Activated T-helper 1 cell treated with anti-CD3 and anti-CD28 coated beads, Interleukin-12 subunit alpha, Interleukin-12 subunit beta, Interleukin-2, Interleukin-4 antibody, amounts not matched to agents 30 ng/mL and 10 ng/mL and 1 ng/mL, durations not matched to agents 14 hours and 24 hours and 36 hours (primary cell): ENCODE measurements at places on chromosomes 16 and 17. TPM values are rescaled to one million over a fixed set of nuclear protein-coding genes. Genes with fewer than 3 reads are reported as not detected.
A peak's percentile ranks its signal among the peaks of the same experiment; 100 is the strongest.

- DNase-seq = no peak
- no peaks in the 10 kb centered on the region for H3K36me3 ChIP-seq
- no peaks in the 10 kb centered on the region for H3K27me3 ChIP-seq
- no peak overlapping the region for H3K4me3 ChIP-seq
- no peak overlapping the region for H3K27ac ChIP-seq
These were observed 27.9 kb upstream of the TNRC6A start for GRCh38 chr16:24701521-24701951.

GRCh38 chr17:82985428-82985805, 94.0 kb upstream of the METRNL start:
- no peak overlapping the region for H3K4me3 ChIP-seq
- H3K36me3 ChIP-seq = peaks cover 6% of the 10 kb centered on the region
- H3K4me1 ChIP-seq = peaks cover 37% of the 10 kb centered on the region
- no peaks in the 10 kb centered on the region for H3K27me3 ChIP-seq
- DNase-seq = no peak

DNA sequence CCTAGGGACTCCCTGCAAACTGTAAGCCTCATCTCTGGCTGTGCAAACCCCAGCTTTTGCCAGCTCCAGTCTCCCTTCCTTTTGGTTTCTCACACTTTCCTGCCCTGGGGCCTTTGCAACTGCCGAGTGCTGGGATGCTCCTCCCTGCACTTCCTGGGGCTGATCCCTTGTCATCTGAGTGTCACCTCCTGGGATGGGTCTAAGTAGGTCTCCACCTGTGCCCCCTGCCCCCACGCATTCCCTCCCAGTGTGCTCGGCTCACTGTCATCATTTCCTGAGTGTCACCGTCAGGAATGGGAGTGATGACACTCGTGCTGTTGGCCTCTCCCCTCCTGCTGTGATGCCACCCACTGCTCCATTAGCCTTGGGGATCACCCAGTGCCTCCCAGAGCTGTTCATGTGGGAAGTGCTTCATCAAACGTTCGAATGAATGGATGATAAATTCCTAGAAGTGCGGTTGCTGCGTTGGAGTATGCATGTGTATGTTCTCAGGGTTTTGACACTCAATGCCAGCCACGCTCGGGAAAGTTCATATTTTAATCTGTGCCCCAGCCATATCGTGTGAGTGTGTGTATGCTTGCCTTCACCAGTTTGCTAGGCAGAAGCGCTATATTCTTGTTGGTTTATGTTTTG, 189.9 kb downstream of the NTN1 start:
- no peaks in the 10 kb centered on the region for H3K4me1 ChIP-seq
- no peak overlapping the region for H3K27ac ChIP-seq
- H3K4me3 ChIP-seq = no peak overlapping the region
- no peaks in the 10 kb centered on the region for H3K36me3 ChIP-seq

- no peak overlapping the region for H3K27ac ChIP-seq
- H3K27me3 ChIP-seq = peaks cover 22% of the 10 kb centered on the region
- no peak for DNase-seq
These were observed 24.5 kb upstream of the CIBAR2 start for GRCh38 chr16:85136702-85137322.

GRCh38 chr17:56640116-56640515, 46.6 kb downstream of the NOG start:
- DNase-seq = no peak
- no peak overlapping the region for H3K27ac ChIP-seq
- no peak overlapping the region for H3K4me3 ChIP-seq

DNA sequence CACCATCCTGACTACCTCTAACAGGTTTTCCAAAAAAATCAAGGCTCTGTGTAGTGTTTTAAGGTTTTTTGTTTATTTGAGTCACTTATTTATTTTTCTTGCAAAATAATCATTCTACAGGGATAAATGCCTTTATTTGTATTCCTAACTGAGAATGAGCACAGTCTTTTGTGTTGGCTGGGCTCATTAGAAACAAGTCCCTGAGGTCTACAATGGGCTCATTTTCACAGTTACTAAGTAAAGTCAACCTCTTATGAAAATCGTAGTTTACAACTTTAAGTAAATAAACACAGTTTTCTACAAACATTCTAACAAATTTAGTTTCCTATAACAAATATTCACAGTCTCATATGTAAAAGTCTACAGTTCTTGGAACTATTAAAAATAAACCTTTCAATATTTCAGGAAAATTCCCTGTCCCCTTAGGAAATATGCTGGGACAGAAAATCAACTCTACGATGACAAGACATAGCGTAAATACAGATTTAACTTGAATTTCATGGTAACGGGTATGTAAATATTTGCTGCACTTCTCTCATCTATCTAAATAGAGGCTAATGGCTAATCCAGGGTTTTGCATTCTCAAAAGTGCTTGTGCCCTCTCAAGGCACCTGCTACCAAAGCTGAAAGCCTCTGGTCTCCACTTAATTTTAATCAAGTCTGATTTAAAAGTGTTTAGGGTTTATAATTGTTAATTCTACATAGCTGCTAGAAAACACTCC, 31.5 kb upstream of the CDH5 start:
- H3K4me1 ChIP-seq = no peaks in the 10 kb centered on the region
- H3K36me3 ChIP-seq = no peaks in the 10 kb centered on the region
- peaks cover 7% of the 10 kb centered on the region for H3K27me3 ChIP-seq

DNA sequence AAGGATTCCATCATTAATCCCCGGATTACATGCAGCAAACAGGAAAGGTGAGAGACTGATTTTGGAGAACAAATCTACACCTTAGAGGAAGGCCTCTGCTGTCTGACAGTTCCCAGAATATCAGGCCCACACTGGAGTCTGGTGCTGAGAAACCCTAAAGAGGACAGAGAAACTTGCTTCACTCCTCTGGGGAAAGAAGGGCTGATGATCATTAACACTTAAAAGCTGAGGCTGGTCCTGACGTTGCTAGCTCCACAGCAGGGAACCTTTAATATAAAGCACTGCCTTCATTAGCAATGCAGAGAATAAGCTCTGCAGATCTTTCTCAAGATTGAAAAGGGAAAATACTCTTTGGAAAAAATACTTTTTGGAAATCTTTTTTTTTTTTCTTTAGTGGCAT, 1472.4 kb upstream of the GOT2 start:
- H3K4me1 ChIP-seq = no peaks in the 10 kb centered on the region
- H3K36me3 ChIP-seq = no peaks in the 10 kb centered on the region
- H3K27ac ChIP-seq = no peak overlapping the region

- H3K36me3 ChIP-seq = peaks cover 1% of the 10 kb centered on the region
- H3K27ac ChIP-seq = no peak overlapping the region
- H3K4me3 ChIP-seq = no peak overlapping the region
- peaks cover 6% of the 10 kb centered on the region for H3K4me1 ChIP-seq
These were observed 114.7 kb downstream of the USP32 start for GRCh38 chr17:60277258-60277657.

Gene TBC1D3I
- 0.36 and 1.7 TPM in 2 replicates for total RNA-seq

GRCh38 chr16:87165151-87165550, 152.0 kb downstream of the C16orf95 start:
- no peak overlapping the region for H3K27ac ChIP-seq
- no peak overlapping the region for H3K4me3 ChIP-seq
- H3K4me1 ChIP-seq = no peaks in the 10 kb centered on the region
- no peak for DNase-seq

DNA sequence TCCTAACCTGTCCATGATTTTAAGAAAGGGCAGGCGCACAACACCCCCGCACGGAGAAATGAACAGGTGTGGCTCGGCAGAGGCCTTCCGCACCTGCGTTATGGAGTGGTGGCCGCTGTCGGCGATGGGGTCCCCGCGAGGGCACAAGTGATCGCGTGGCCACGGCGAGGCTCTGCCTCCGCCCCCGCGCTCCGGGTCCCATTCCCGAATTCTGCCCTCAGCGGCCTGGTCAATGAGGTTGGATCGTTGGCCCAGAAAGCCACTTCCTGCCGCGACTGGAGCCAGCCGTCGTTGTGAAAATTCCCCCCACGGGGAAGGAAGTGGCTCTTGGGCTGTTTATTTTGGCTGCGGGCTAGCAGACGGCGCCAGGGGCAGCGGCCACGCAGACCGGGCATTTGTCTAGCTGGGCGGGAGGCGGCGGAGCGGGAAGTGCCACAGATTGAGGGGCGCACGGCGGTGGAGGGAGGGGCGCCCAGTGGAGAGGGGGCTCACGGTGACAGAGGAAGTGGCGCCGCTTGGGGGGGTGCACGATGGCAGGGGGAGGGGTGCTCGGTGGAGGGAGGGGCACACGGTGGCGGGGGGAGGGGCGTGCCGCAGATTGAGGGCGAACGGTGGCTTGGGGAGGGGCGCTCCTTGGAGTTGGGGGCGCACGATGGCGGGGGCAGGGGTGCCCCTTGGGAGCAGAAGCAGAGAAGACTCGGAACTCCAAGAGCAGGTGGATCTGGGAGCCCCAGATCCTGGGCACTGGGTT, 25.0 kb downstream of the MRC2 start:
- H3K27ac ChIP-seq = peak overlapping the region; percentile 55
- no peaks in the 10 kb centered on the region for H3K36me3 ChIP-seq
- peak overlapping the region; percentile 74 for H3K4me3 ChIP-seq
- H3K27me3 ChIP-seq = peaks cover 79% of the 10 kb centered on the region
- peak; percentile 24 for DNase-seq

GRCh38 chr16:25009822-25010221, 5.3 kb downstream of the ARHGAP17 start:
- peaks cover 62% of the 10 kb centered on the region for H3K4me1 ChIP-seq
- peaks cover 26% of the 10 kb centered on the region for H3K36me3 ChIP-seq
- no peaks in the 10 kb centered on the region for H3K27me3 ChIP-seq
- H3K27ac ChIP-seq = no peak overlapping the region

DNA sequence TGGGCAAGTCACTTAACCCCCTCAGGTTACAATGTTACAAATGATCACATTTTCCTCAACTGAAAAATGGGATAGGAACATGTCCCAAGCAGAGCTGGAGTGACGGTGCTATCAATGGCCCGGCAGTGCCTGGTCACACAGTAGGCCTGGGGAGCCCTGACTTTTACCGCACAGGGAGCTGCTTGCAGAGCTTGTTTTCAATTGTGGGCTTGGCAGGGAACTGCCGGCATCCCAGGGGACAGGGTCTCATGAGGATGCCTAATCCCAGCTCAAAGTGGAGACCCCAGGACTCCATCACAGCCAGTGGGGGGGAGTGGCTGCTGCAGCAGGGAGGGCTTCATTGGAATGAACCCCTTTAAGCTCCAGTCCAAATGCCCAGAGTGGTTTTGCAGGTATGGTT, 11.4 kb downstream of the SNX20 start:
- H3K27me3 ChIP-seq = no peaks in the 10 kb centered on the region
- H3K4me1 ChIP-seq = peaks cover 51% of the 10 kb centered on the region
- H3K4me3 ChIP-seq = no peak overlapping the region

- H3K27me3 ChIP-seq = no peaks in the 10 kb centered on the region
- no peak overlapping the region for H3K4me3 ChIP-seq
- no peaks in the 10 kb centered on the region for H3K36me3 ChIP-seq
- H3K4me1 ChIP-seq = no peaks in the 10 kb centered on the region
- no peak for DNase-seq
These were observed 204.5 kb upstream of the CDH8 start for GRCh38 chr16:62240722-62241121.

Gene SPEM3
- total RNA-seq = not detected in 2 replicates

Gene SSH2
- 40.7 and 43.6 TPM in 2 replicates for total RNA-seq

DNA sequence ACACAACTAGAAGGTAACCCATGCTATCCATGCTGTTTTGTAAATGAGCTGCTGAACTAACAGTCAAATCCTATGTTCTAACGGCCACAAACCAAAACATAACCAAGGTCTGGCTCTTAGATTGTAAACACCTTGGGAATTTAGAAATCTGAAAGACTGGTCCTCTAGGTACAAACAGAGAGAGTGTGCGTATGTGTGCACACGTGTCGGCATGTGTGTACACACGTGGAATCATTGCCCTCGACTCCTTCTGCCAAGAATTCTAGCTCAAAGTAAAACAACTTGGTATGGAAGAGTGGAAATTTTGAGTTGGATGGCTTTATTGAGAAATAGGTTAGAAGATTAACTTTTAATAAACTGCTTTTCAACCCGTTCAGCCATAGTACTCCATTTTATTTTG, 18.1 kb upstream of the GHDC start:
- H3K27me3 ChIP-seq = no peaks in the 10 kb centered on the region
- H3K27ac ChIP-seq = no peak overlapping the region
- H3K36me3 ChIP-seq = peaks cover 59% of the 10 kb centered on the region
- no peak overlapping the region for H3K4me3 ChIP-seq
- no peak for DNase-seq
- H3K4me1 ChIP-seq = no peaks in the 10 kb centered on the region

GRCh38 chr16:67935402-67936123, 1.1 kb downstream of the PSMB10 start:
- peak overlapping the region; percentile 96 for H3K27ac ChIP-seq
- peaks cover 37% of the 10 kb centered on the region for H3K36me3 ChIP-seq
- DNase-seq = peak; percentile 92
- peak overlapping the region; percentile 98 for H3K4me3 ChIP-seq

DNA sequence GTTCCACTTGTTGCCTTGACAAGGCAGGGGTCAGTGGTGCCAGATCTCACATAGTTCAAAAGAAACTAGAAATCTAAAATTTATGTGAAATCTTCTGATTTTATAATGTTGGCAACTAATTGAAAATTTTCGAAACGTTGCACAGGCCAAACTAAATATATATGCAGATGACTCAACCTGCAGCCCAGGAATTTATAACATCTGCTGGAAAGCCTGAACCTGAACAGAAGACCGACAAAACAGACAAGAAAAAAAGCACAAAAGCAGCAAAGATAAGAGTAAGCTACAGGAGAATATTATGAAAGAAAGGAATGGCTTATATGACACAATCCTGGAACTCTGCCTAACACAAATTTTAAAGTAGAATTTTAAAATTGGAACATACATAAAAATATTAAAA, 207.6 kb downstream of the CEP112 start:
- H3K27ac ChIP-seq = no peak overlapping the region
- no peaks in the 10 kb centered on the region for H3K4me1 ChIP-seq
- H3K4me3 ChIP-seq = no peak overlapping the region
- H3K27me3 ChIP-seq = peaks cover 7% of the 10 kb centered on the region

DNA sequence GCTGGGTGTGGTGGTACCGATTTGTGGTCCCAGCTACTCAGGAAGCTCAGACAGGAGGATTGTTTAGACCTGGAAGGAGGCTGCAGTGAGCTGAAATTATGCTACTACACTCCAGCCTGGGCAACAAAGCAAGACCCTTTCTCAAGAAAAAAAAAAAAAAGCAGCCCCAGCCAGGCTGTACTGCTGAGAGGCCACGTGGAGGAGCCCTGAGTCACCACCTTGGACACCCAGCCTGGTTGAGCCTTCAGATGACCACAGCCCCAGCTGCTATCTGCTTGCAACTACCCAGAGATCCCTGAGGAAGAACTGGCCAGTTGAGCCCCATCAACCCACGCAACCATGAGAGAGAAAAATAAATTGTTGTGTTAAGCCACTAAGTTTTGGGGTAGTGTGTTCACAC, 23.6 kb upstream of the GPRC5C start:
- H3K4me1 ChIP-seq = peaks cover 5% of the 10 kb centered on the region
- no peaks in the 10 kb centered on the region for H3K36me3 ChIP-seq
- H3K27ac ChIP-seq = no peak overlapping the region
- no peak overlapping the region for H3K4me3 ChIP-seq
- H3K27me3 ChIP-seq = no peaks in the 10 kb centered on the region

- H3K4me1 ChIP-seq = peaks cover 58% of the 10 kb centered on the region
- no peaks in the 10 kb centered on the region for H3K27me3 ChIP-seq
- DNase-seq = no peak
- H3K36me3 ChIP-seq = peaks cover 5% of the 10 kb centered on the region
- no peak overlapping the region for H3K4me3 ChIP-seq
- H3K27ac ChIP-seq = no peak overlapping the region
These were observed 18.1 kb downstream of the CLTC start for GRCh38 chr17:59637611-59638310.

Gene BFAR
- total RNA-seq = 59.8 and 64.8 TPM in 2 replicates

Gene WNT9B
- not detected in 2 replicates for total RNA-seq

Gene CCNF
- total RNA-seq = 45.3 and 46.7 TPM in 2 replicates
